ENCODE measurements at places on chromosomes 12 and 14.

DNA sequence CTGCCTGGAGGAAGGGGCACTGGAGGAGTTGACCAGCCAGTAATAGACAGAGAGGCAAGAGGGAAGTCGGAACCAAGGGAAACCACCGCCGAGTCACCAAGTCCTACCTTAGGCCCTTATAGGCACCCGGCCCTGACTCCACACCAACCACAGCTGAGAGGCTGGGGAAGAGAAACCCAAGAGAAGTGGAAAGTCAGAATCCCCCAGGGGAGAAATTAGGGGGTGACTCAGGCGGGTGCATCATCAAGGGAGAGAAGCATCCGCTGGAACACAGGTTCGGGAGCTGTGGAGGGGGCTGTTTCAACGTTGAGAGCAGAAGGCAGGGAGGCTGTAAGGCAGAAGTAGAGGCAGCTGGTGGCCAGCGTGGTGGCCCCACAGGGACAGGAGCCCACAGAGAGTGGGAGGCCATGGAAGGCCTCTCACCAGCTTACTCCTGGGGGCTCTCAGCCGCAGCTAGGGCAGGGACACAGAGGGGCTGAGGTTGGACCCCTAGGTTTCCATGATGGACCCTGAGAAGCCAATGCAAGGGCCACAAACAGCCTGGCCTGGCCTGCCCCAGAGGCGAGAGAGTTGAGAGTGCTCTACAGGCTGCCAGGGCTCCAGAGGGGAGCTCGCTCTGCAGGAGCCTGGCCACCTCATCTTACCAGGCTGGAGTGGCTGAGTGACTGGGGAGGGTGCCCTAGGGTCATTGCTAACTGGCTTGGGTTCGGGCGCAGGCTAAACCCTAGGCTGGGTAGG lies 1.4 kb upstream of the TRMT61A start:
- no peak for DNase-seq

- DNase-seq: no peak
These were observed 1929.9 kb upstream of the SEL1L start for GRCh38 chr14:83463500-83464098.

GRCh38 chr12:95701275-95701674 lies 89.3 kb downstream of the NTN4 start:
- DNase-seq: no peak

DNA sequence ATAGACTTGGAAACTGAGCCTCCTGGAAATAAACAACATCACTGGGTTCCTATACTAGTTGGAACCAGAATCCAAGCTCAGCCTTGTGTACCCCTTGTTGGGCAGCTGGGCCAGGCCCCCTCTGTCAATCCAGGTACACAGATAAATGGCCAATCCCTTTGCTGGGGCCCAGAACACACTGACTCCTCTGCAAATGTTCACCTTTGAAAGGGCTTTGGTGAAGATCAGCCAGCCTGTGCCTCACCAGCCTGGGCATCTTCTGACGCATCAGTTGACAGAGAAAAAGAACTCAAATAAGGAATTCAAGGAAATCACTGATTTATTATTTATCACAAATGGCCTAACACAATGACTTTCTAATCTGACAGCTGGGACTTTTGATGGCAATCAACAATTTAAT lies 1090.2 kb downstream of the BCL11B start:
- no peak for DNase-seq

DNA sequence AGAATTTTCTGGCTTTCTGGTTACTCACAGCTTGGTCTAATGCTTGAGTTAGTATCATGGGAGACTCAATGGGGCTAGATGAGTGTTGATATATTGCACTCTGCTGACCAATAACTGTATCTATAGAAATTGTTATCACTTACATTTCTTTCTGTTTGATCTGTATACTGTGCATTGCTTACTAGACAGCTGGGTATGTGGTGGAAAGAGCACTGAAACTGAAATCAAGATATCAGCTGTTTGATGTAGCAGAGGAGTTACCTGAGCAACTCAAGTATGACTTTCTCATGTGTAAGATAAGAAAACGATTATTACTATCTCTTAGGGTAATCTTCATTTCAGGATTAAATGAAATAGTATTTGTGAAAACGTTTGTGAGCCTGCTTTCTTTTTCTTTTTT lies 183.0 kb downstream of the SLC15A5 start:
- DNase-seq: no peak

DNA sequence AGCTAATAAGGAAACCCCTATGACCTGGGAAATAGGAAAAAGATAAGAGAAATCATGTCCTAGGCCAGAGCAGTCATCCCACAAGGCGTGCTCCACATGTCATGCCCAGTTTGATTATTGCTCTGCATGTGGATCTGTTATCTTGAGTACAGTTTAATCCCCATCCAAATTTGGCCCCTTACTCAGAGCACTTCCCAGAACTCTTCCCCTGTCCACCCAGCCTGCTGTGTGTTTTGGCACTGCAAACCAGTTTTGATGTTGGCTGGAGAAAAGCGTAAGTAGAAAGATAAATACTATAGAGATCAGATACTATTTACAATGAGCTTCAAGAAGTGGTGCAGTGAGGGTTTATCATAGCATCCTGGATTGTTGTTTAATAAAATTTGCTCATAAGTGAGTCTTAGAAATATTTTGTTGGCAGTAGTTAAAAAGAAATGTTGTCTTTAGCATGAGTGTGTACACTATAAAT lies 83.8 kb downstream of the PTPRB start:
- DNase-seq: no peak

DNA sequence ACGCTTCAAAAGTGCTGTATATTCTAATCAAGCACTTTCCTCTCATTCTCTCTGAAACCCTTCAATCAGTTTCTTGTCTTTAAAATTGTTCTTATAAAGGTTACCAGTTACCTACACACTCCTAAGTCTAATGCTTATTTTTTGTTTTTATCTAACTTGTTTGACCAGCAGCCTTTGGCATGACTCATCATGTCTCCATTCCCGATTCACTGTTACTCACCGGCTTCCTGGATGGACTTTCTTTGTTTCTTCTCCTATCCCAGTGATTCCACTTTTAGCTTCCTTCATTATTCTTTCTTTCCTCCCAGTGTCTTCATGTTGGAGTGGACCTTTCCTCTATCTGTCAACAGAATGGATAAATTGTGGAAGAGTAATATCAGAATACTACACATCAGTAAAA lies 368.6 kb upstream of the CCDC196 start:
- no peak for DNase-seq

- no peak for DNase-seq
These were observed 167.1 kb downstream of the CAND1 start for GRCh38 chr12:67436230-67436629.

DNA sequence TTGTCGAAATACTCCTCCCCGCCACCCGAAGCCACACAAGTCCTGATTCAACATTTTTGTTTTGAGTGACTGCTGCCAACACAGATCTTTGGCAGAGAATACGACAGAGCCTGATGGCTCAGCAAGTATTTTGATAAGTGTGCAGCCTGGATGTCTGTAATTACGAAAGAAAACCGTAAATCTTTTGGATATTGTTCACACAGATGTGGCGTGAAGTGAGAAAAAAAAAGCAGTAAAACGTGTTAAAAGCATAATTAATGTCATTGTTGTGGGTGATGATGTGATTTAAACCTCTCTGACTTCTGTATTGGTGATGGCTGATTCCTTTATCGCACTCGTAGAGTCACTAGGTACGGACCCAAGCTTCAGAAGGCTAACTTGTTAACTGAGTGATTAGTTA lies 98.7 kb downstream of the PHETA1 start:
- DNase-seq: no peak

- DNase-seq: no peak
These were observed 22.4 kb upstream of the CLEC2D start for GRCh38 chr12:9646794-9647781.

GRCh38 chr14:95535226-95536021 lies 574 bp downstream of the GLRX5 start:
- DNase-seq: no peak

GRCh38 chr12:92096346-92097136 lies 49.1 kb downstream of the BTG1 start:
- DNase-seq: no peak

- no peak for DNase-seq
These were observed 105.2 kb upstream of the RESF1 start for GRCh38 chr12:31853977-31854376.

DNA sequence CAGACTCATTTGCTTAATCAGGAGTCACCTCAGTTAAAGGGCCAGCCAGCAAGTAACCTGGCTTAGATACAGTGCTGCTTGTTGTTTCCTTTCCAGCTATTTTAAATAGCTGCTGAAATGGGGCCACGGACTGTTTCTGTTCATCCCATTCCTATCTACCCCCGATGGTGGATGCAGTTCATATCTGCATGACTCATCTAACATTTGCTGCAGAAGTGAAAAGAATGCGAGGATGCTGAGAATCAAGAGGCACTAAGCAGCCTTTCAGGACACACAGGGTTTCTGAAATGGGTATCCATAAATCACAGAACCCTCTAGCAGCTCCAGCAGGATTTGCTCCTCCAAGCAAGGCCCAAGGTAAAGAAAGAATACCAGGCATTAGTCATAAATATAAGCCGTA lies 60.2 kb upstream of the RTRAF start:
- DNase-seq: no peak

- DNase-seq: no peak
These were observed 55.8 kb upstream of the CHGA start for GRCh38 chr14:92866901-92867865.

DNA sequence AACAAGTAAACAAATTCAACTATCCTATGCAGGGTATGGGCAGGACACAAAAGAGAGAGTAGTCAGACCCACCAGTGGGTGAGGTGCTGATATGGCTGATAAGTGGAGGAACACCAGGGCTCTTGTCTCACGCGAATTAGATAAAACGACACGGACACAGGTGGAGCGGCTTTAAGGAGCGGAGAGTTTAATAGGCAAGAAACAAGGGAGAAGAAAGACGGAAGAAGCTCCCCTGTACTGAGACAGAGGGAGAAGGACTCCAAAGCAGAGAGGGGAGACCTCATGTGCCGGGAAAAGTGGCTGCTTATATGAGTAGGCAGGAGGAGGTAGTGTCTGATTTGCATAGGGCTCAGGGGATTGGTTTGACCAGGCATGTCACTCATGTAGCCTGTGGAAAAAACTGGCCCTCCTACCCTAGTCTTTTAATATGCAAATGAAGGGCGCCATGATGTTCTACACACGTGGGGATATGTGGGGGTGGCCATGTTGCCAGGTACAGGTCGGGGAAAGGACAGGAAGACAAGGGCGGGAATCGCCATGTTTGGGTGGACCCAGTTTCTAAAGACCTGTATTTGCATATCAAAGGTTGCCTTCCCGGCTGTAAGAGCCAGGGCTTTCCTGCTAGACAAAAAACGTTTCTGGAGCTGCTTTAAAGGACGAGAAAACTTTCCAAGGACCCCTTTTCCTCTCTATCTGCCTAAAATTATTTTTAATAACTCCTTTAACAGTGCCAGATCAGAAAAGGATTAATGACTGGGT lies 28.8 kb downstream of the RPGRIP1 start:
- no peak for DNase-seq

DNA sequence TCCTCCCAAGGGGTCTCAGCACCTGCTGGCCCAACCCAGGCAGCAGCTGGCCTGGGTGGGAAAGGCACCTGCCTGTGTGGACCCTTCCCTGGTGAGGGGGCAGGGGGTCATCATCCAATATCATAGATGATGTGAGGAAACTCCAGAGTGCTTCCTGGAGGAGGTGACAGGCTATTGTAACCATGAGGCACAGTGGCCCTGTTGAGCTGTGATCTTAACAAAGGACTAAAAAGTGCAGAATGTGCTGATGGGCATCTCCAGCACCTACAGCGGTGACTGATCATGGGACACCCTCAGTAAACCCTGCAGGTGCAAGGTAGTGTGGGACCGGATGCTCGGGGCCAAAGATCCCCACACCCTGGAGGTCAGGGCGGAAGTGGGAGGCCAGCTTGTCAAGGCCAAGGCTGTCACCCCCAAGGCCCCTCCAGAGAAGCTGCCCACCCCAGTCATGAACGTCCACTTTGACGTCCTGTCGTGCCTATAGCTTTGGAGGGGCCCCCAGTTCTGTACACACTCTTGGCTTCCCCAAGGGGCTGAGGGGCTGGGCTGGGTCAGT lies 7.5 kb downstream of the MMP17 start:
- DNase-seq: no peak

- DNase-seq: no peak
These were observed 47.8 kb upstream of the GALNT9 start for GRCh38 chr12:132377147-132377546.

- DNase-seq: no peak
These were observed 852.4 kb upstream of the MDGA2 start for GRCh38 chr14:48527832-48528231.

GRCh38 chr12:125515887-125516286 lies 450.7 kb downstream of the AACS start:
- no peak for DNase-seq

DNA sequence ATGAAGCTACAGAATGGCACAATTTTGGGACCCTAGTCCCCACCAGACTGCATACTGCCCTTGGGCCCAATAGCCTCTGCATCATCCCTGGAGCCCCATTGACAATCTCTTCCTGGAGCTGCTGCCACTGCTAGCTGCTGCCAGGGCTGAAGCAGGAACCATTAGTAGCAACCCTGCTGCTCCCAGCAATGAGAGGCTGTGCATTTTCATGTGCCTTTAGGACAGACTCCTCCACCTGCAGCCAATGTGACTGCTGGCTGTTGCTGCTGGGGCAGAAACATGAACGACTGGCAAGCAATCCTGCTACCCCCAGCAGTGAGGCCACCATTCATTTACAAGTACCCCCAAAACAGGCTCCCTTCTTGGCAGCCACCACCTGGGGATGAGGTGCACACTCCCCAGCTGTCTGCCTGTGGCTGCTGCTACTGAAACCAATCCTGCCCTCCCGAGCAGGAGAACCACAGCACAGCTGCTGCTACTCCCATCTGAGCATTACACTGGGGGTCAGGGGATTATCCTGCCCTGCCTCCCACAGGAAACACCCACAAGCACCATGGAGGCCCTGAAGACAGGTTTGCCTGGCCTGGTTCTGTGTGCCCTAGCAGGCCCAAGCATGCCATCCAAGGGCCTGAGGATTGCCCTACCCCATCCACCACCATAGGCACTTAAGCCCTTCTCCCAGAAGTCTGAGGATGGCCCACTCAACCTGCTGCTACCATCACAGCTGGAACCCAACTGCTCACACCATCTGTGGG lies 181.0 kb downstream of the MYRFL start:
- DNase-seq: no peak

GRCh38 chr14:49999146-49999761 lies 106.4 kb downstream of the ARF6 start:
- peak; percentile 84 for DNase-seq

- DNase-seq: no peak
These were observed 65.9 kb downstream of the DCAF5 start for GRCh38 chr14:69087061-69087461.

DNA sequence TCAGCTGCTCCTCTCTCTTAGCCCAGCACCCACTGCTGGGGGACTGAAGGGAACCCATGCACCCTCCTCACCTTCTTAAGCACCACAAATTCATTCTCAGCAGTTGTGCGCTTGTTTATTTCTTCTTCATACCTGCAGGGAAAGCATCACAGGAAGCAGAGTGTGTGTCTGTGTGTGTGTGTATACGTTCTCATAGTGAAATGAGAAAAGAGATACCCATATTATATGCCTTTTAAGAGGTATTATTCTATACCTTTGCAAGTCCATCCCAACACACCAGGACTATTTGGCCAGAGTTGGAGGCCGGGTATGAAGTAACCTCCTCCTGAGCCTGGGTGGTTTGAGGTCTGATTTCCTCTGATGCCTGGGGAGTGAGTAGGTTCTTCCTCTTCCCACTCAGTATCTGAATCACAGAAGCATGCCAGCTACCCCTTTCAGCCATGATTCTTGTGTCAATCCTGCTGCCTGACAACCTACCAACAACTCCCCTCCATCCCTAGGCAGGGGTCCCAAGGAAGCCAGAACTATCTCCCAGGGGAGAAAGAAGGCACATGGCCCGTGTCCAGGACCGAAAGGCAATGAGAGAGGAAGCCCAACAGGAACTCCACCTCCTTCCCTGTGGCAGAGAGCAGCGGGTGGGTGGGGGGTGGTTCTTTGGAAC lies 3.0 kb downstream of the KRT73 start:
- no peak for DNase-seq
